ENCODE measurements at places on chromosomes 6 and 20.

- no peak for DNase-seq
Measured at GRCh38 chr6:37535759-37536490, 36.2 kb upstream of the CCDC167 start.

DNA sequence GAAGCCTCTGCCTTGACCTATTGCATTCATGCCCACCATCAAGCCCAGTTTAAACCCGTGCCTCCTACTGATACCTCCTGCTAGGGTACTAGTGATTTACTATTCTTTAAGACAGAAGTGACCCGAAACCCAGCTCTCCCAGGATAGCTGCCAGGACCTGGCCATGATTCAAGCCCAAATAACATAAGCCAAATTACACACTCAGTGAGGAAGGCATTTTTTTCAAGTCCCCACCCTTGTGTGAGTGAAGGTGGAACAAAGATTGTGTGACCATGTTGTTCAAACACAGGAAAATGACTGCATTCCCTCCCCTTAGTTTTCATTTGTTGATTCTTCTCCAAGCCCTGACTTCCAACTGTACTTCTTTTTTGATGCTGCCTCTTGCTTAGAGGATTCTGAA lies 3.7 kb upstream of the KAT14 start:
- DNase-seq, result no peak

DNA sequence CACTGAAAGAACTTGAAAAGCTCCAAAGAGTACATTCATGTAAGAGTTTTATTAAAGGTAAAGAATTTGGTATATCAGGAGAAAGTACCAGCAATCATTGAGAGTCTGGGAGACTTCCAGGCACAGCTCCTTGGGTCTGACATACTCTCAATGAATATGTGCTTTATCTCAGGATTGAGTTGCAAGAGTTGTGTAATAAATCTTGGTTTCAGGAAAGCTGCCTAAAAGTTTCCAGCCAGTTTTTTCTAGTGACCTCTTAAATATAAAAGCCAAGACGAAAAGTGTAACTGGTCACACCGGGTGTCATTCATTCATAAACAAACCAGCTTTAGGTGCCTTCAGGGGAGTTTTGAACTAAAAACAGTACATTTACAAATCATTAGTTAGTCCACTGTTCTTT lies 21.6 kb upstream of the GJA1 start:
- no peak for DNase-seq

DNA sequence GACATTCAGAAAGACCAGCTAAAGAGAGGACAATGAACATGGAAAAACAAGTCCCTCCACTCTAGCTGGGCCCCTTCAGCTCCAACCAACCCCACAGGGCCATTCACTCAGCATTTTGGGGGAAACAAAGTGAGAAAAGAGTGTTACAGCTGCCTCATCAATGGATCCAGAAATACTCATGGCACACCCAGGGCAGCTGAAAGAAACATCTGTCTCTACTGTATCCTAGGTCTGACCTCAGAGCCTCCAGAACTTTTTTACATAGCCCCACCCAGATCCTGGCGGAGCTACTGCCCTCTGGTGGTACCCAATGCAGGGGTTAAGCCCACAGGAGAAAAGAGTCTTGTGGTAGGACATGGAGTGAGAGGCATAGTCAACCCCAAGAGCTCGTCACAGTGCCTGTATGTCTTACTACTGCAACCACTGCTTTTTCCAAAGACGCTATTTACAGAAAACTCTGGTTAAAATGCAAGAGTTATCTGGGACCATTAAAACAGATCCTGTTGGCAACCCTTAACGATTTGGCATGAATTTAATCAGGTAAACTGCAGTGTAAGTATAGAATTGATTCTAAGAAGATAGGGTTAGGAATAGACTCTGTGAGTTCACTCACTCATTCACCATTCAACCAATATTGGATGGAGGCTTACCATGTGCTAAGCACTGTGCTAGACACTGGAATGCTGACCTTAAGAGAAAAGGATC lies 37.4 kb upstream of the FAM83C start:
- no peak for DNase-seq

- no peak for DNase-seq
Measured at GRCh38 chr6:38364127-38364526, 275.6 kb downstream of the BTBD9 start.

DNA sequence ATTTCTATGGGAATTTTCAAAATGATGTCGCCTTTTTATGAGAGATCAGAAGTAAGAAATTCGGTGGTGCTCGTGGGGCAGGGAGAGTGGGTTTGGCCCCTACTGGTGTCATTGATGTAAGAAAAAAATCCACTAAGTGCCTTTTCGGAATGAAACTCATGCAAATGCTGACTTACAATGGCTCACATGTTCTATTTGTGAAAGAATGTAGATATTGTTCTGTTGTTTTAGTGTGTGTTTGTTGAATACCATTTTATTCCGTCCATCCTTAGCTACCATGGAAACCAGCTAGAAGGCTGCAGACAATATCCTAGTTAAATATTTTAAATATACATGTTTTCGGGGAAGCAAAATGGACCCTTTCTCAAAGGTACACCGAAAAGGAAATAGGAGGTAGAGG lies 304.9 kb downstream of the TAF4 start:
- DNase-seq, result no peak

DNA sequence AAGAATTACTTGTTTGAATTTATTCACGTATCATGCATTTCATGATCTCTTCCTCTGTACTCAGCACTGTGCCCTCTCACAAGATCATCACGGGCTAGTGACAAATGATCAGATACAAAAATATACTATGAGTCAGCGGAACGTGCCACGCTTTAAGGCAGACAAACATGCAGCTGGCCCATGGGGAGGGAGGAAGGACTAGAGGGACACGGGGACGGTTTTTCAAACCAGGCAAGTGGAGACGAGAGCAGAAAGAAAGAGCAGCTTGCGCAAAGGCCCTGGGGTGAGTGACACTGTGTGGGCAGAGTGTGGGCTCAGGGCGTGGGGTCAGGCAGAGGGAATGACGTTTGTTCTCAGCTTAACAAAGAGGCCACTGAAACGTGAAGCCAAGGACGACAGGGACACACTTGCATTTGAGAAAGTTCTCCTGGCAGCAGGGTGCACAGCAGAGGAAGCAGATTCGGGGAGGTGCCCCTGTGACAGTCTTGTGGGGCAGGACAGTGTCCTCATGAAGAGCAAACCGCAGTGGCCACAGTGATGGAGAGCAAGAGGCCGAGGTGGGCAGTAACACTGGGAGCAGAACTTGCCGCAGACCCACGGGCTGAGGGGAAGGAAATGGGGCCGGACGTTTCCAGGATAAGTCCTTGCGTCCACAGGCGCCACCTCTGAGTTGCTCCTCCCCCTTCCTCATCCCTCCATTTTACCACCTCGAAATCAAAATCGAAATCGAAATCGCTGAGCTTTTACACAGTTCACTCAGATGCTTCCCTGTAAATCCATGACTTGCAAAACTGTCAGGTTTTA lies 6.9 kb upstream of the RPS6KA2 start:
- DNase-seq, result no peak

DNA sequence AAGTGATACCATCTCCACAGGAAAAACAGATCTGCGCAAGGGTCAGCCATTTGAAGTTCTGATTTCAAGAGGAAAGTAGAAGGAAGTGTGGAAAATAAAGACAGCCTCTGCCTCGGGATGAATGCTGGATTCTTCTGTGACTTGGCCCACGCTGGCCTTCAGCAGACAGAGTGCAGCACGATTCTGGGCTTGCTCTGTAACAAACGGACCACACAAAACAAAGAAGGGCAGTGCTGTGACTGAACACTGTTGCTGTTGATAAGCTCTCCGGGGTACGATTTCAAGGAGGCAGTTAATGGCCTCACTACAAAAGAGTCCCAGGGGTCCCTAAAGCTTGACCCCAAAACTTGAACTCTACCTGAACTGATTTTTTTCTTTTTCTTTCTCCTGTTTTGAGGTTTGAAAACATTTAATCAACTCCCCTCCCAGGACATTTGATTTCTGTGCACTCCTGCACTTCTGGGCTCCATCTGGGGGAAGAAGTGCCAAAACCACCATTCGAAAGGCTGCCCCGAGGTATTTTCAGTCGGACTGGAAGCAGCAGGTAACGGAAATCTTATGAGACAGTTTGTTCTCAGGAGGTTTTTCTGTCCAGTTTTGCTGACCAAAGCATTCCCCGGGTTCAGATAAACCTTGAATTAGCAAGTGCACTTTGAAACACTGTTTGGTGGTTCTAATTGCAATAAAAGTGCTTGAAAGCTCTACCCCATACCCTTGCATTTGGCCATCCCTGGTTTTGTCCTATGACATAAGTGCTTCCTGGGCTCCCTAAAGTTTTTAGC lies 189.6 kb downstream of the MYLK4 start:
- no peak for DNase-seq

GRCh38 chr6:85565736-85566135 lies 27.9 kb downstream of the SNX14 start:
- no peak for DNase-seq

All from activated T-helper 1 cell treated with anti-CD3 and anti-CD28 coated beads, Interleukin-2, amount 50 U/mL, for 16 hours (primary cell).